CD4-positive, alpha-beta memory T cell (primary cell): ENCODE measurements at places on chromosomes 6 and 20. TPM values are rescaled to one million over a fixed set of nuclear protein-coding genes. Genes with fewer than 3 reads are reported as not detected.

DNA sequence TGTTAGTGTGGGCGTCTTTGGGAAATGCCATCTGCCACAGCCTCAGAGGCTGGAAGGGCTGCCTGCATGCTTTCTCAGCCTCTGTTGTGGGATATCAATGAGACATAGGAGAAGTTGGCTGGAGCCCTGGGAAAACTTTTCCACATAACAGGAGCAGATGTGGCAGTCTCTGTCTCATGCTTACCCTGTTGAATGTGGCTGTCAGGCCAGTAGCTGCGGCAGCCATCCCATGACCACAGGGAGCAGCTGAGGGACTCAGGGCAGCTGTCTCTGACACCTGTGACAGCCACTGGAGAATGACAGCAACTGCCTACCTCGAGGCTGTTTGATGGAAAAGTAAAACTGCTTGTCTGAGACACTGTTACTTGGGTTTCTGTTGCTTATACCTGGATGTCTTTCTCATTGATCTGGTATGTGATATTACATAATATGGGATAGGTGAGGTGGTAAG, 64.4 kb downstream of the TULP4 start:
- no peak for DNase-seq

- no peak for DNase-seq
These were observed 82.6 kb downstream of the HIVEP1 start for GRCh38 chr6:12094689-12095088.

- DNase-seq = peak; percentile 24
These were observed 8.3 kb upstream of the NCOA3 start for GRCh38 chr20:47493175-47493962.

DNA sequence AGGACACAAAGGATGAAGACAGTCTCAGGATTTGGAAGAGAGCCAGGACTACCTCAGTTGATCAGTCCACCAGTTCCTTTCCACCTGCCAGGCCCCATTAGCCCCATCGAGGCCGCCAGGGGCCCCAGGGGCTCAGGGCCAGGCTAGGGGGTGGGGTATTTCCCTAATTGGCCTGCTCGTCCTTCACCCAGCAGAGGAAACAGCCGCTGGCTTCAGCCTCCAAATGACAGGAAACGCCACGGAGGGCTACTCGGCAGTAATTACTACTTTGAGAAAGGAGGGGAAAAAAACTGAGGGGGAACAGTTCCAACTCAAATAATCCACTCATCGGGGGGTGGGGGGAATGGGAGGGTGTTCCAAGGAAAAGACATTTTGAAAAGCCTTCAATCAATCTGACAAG, 42.7 kb downstream of the MAFB start:
- no peak for DNase-seq

The MYB gene
- 4.7 TPM for total RNA-seq
